ENCODE measurements at places on chromosomes 11 and 22.

DNA sequence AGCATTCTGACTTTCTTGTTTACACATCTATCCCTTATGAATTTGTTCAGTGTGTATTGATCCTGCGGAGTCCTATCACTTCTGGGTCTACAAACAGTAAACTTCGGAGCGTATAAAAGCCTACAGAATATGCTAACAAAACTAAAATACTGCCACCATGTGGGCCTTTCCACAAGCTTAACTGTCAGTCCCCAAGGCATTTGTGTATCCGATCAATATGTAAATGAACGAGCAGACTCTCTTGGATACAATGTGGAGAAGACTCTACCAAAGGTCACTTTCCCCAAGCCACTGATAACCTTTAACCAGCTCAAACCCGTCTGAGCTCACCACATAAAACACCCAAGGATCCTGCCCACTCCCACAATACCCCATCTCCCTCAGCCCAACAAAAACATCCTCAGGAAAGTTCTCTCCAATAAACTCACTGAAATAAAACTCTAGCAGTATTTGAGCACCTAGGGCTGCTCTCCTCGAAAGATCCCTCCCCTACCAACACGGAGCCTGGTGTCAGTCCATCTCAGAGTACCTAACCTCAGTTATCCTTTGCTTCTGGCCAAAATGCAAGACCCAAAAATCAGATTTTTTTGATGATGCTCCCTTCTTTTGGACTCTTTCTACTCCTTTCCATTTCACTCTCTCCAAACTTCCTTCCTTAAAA, 17.8 kb downstream of the ADA2 start:
- no peak for DNase-seq

GRCh38 chr22:24968066-24968561, 15.6 kb downstream of the KIAA1671 start:
- DNase-seq = no peak

DNA sequence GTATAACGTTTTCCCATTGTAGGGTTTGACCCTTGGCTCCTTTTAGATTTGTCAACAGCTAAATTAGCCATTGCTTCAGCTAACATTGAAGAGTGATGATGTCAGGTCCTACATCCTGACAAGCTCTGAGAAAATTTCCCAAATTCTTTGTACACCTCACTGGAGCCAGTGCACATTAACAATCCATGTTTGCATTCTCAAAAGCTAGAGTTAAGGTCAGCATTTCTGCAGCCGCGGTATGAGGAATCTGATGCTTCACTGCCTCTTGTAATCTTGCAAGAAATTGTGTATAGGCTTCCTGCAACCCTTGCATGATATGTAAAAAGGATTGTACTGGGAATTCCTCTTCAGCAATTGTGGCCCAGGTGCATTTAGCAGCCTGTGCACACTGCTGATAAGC, 33.1 kb upstream of the NCAM1 start:
- DNase-seq = no peak

GRCh38 chr22:28283068-28283654, 364.1 kb upstream of the PITPNB start:
- DNase-seq = peak; percentile 53

- no peak for DNase-seq
These were observed 7.8 kb upstream of the RTL6 start for GRCh38 chr22:44505796-44506354.

- no peak for DNase-seq
These were observed 5.5 kb upstream of the MYOD1 start for GRCh38 chr11:17713851-17714250.

DNA sequence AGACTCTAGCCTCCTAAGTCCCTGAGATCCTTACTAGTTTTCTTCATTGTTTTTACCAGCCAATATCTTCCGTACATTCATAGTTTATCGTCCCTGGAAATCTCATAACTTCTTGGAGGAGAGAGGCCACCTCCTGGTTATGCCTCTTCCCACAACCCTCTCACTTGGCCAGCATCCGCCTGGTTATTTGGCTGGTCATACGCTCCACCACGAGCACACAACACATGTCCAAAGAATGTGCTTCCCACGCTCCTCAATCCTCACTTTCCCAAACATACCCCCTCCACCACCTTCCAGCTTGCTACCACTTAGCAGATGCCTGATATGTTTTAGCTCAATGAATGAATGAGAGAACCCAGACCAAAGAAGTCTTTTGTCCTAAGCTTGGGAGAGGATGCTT, 83.5 kb upstream of the EIF3D start:
- DNase-seq = no peak

- no peak for DNase-seq
These were observed 39.3 kb downstream of the AMBRA1 start for GRCh38 chr11:46554213-46555147.

GRCh38 chr22:41775976-41776375, 24.5 kb upstream of the CCDC134 start:
- no peak for DNase-seq

DNA sequence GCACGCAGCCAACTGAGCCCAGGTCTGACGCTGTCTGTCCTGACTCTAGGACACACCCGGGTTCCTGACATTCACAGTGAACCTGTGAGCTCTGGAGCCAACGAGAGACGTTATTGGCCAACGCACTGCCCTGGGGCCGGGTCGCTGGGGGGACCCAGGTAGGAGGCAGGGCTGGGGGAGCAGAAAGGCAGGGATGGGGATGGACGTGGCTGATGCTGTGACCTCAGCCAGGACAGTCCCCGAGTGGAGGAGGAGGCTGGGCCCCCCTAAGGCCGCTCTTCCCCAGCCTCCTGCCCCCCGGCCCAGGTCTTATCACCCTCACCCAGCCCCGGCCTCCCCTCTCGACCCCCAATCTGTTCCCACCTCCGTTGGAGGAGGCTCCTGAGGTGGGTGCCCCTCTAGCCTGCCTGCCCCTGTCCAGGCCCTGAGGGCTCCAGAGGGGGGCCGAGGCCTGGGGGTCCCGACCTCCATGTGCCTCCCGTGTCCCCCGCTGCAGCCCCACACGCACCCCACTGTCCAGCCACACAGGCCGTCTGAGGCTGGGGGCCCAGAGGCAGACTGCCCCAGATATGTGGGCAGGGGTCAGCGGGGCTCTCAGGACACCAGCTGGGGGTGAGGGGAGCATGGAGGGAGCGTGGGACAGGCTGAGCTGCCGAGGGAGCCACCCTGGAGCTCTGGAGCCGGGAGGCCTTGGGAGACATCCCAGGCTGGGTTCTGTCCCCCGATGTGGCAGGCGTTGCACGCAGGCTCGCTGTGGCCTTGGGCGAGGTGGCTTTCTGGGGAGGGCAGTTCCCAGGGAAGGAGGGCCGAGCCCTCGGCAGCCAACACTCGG, 29.2 kb upstream of the MUC5AC start:
- no peak for DNase-seq

GRCh38 chr22:36864454-36865215, 3.8 kb downstream of the NCF4 start:
- no peak for DNase-seq

Data from tibial nerve (tissue), 4 donors.